ENCODE measurements at places on chromosomes 12 and 14.

- no peak for DNase-seq
Measured at GRCh38 chr14:58118097-58118815, 33.8 kb downstream of the ARMH4 start.

DNA sequence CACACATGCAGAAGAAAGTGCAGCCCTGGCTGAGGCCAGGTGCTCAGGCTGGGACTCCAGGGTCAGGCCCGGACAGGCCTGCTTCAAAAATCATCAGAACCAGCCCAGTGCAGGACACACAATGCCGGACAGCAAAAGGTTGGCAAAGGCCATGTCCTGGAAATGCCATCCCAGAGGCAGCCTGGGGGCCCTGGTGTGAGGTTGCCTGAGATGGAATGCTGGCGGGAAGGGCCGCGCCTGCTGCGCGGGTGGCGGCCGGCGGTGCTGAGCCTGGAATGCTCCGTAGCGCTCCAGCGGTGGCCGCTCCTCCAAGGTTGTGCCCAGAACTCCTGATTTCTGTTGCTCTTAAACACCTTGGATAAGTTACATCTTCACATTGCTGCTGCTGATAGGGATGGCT is 21.7 kb upstream of the CRIP2 start:
- DNase-seq = no peak

- no peak for DNase-seq
Measured at GRCh38 chr14:94378527-94379290, 9.7 kb downstream of the SERPINA1 start.

DNA sequence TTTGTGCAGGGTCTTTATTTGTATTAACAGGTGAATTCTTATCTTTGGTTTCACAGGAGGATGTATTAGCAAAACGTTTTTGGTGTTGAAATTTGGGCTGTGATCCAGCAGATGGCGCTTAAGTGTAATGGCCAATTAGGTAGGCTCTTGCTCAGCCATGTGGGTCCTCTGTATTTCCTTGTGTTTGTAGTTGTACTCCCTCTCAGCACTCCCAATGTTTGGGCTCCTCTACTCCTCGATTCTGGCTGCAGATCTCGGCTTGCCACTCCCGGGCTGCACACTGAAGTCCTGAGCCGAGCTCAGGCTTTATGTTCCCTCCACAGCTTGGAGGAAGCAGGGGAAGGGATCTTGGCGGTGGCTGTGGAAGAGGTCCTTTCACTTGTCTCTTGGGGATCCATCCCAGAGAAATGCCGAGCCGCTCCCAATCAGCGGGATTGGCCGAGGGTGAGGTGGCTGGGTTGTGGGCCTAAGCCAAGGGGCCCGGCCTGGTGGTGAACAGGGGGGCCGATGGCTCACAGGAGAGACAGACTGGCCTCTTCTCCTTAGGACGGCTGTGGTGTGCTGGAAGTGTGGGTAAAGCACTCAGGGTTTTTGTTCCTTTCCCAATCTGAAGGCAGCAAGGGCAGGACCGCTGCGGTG is 133.7 kb downstream of the AEBP2 start:
- DNase-seq = no peak

GRCh38 chr12:122491991-122492390 is 8.7 kb downstream of the ZCCHC8 start:
- no peak for DNase-seq

- DNase-seq = no peak
Measured at GRCh38 chr14:94031161-94031882, 5.2 kb downstream of the OTUB2 start.

DNA sequence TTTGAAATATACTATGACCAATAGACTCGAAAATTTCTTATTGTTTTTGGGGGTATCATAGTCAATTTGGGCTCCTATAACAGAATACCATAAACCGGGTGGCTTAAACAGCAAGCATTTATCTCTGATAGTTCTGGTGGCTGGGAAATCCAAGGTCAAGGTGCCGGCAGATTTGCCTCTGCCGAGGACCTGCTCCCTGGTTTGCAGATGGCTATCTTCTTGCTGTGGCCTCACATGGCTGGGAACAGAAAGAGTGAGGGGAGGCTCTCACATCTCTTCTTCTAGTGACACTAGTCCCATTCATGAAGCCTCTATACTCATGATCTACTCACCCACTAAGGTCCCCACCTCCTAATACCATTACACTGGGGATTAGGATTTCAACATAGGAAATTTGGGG is 70.7 kb downstream of the BORCS5 start:
- no peak for DNase-seq

Data from ascending aorta (tissue), 2 donors.